Ammon's horn (tissue), 1 donor: ENCODE measurements at places on chromosomes 16 and 17.
A peak's percentile ranks its signal among the peaks of the same experiment; 100 is the strongest.

GRCh38 chr17:76234354-76234679 lies 6.0 kb downstream of the RNF157 start:
- no peak for DNase-seq

- no peak for DNase-seq
Observed at GRCh38 chr17:6547336-6547735, 9.0 kb downstream of the PITPNM3 start.

DNA sequence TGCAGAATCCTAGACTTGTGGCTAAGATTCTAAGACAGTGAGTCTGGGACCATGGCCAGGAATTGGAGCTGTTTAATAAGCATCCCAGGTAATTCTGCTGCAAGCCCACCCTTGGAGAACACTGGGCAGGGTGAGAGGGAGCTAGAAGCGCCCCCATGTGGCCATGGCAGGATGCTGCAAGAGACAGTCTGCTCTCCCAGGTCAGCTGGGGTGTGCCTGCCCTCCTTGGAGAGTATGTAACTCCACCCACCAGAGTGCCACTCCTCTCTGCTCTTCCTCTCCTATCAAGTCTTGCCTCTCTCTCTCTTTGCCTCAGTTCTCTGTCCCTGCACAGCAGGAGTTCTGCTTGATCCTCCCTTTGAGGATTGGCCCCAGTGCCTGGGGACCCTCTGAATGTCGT lies 14.9 kb downstream of the RCVRN start:
- no peak for DNase-seq

DNA sequence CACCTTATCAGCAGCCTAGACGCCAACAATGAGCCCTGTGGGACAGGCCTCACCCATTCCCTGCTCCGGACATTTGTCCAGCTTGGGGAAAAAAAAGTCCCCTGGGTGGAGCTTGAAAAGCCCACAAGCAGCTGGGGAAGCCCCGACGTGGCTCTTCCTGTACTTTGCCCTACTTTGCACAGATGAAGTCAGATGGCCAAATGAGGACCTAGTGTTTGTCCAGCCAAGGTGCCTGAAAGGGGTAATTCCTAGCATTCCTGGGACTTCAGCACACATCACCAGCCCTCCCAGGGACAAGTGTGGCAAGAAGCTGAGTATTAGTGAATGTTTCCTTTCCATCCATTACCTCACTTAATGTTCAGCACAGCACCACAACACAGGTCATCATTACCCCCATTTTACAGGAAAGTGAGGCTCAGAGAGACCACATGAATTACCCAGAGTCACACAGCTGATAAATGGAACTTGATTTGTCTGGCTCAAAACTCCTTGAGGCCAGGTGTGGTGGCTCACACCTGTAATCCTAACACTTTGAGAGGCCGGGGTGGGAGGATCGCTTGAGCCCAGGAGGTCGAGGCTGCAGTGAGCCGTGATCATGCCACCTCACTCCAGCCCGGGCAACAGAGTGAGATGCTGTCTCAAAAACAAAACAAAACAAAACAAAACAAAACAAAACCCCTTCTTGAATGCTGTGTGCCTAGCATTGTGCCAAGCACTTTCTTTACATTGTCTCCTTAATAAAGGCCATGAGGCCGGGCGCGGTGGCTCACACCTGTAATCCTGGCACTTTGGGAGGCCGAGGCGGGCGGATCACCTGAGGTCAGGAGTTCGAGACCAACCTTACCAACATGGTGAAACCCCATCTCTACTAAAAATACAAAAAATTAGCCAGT lies 19.9 kb upstream of the PLLP start:
- DNase-seq: no peak

DNA sequence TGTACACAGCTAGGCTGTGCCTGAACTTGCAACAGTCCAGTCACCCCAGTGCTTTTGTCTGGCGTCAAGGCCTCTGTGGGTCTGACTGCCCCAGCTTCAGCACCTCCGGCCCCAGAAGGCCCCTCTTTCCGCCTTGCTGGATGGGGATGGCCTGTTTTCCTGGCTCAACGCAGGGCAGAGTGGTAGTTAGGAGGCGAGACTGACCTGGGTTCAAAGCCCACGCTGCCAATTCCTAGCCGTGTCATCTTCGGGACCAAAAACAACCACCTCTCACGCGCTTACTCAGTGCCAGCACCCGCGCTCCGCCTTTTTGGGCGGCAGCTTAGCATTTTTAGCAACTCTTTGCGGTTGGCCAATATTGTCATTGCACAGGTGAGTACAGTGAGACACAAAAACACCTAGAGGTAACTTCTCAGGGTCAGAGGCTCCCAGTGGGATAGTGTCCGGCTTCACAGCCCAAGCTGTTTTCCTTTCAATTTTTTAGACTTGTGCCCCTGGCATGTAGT lies 4.6 kb downstream of the MYBBP1A start:
- no peak for DNase-seq

- DNase-seq: peak; percentile 54
Observed at GRCh38 chr17:13647543-13648021, 45.9 kb upstream of the HS3ST3A1 start.

DNA sequence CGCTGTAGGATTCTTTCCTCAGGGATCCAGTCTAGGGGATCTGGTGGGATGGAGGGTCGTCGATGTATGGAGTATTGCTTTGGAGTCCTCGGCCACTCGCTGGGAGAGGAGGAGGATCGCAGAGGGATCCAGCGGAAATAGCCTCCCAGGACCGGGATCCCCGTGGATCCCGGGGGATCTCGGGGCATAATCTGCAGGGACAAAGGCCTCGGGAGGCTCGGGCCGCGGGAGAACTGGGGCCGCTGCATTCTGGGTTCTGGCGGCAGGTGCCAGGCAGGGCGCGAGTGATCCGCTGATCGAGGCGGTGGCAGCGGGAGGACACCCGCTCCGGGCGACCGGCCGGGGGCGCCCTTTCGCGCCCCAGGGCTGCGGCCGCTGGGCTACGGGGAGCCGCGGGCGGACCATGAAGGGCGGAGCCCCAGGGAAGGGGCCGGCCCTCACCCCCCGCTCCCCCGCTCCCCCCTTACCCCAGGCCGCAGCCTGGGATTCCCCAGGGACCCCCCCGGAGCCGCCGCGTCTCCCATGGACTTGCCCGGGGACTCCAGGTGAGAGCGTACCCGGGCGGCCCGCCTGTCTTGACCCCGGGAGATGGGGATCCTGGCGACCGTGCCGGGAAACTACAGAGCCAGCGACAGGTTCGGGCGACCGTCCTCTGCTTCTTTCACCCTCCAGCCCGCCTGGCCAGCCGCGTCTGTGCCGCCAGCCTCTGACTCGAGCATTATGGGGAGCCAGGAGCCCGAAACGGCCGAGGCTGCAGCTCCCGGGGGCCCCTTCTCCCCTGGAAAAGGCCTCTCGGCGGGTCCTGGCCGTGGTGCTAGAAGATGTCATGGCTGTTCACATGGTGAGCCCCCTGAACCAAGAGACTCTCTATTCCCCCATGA lies 604 bp downstream of the PRR14 start:
- DNase-seq: peak; percentile 56

GRCh38 chr17:63589646-63590045 lies 11.0 kb upstream of the TACO1 start:
- no peak for DNase-seq

GRCh38 chr17:74466828-74467184 lies 372 bp downstream of the CD300A start:
- no peak for DNase-seq

GRCh38 chr17:44331249-44331760 lies 6.7 kb upstream of the SLC25A39 start:
- peak; percentile 72 for DNase-seq

- DNase-seq: no peak
Observed at GRCh38 chr17:41682631-41683030, 6.1 kb upstream of the EIF1 start.

DNA sequence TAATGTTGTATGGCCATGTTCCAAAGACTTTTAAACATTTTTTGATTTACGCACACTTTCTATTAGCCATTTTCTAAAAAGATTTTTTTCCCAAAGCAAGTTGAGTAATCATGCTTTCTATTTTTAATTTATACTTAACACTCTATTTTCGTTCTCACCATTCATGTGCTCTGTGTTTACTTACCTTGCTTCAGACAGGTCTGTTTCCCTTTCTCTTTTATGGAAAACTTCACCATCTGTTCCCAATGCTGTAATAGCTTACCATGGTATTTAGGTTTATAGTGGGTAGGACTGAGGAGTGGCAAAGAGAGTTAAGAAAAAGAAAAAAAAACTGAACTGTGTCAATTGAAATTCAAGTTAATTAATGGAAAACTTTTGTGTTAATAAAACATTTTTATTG lies 37.5 kb upstream of the KCNJ16 start:
- no peak for DNase-seq
